ENCODE measurements at places on chromosomes 5 and 9.

- DNase-seq: no peak
Observed at GRCh38 chr5:67453111-67453905, 256.7 kb upstream of the CD180 start.

DNA sequence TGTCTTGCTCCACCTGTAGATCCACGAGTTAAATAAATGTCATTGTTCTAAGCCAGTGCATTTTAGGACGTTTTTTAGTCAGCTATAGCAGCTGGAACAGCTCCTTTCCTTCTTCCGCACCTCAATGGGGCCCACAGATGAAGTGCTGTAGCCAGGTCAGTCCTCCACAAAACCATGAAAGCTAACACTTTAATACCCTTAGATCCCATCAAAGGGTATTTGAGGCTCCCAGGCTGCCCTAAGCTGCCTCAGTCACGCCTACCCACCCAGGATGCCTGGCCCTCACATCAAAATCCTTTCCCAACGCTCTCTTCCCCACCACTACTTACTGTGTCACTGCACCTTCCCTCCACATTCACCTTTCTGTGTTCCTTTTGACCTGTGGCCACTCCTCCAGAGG lies 44.1 kb upstream of the ACO1 start:
- DNase-seq: no peak

DNA sequence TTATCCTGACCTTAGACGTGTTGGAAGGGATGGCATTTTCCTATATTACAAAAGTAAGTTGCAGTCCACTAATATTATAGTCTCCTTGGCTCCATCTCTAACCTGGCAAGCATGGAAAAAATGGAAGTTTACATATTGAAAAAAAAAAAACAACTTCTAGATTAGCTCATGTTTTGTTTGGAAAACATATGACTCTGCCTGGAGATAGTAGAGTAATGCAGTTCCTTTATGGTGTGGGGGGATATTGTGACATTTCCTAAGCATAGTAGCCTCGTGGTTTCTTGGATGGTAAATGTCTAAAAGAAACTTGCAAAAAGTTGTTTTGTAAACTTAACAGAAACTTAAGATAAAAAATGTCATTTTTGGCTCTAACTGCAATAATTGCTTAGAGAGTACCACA lies 244.4 kb upstream of the FBXL7 start:
- DNase-seq: no peak

GRCh38 chr9:37425298-37425752 lies 2.8 kb downstream of the GRHPR start:
- no peak for DNase-seq

DNA sequence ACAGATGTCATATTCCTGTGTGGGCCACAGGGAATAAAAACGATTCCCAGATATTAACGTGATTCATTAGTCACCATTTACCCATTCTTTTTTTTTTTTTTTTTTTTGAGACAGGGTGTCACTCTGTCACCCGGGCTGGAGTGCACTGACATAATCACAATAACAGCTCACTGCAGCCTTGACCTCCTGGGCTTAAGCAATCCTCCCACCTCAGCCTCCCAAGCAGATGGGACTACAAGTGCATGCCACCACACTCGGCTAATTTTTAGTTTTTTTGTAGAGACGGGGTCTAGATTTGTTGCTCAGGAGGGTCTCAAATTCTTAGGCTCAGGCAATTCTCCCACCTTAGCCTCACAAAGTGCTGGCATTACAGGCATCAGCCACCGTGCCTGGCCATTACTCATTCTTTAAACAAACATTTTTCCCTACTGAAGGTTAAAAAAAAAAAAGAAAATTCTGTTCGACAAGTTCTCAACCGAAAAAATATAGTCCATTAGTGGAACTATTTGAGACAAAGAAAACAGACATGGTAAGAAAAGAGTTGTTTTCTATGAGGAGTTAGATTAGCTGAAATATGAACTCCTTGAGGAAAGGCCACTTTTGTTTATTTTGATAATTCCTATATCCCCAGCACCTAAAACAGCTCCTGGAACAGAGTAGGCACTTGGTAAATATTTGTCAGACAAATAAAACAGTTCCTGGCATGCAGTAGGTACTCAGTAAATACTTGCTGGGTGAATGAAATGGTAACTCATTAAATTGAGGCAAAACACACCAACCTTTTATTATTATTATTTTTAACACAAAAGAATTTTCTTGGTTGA lies 32.1 kb upstream of the PDCL start:
- no peak for DNase-seq

DNA sequence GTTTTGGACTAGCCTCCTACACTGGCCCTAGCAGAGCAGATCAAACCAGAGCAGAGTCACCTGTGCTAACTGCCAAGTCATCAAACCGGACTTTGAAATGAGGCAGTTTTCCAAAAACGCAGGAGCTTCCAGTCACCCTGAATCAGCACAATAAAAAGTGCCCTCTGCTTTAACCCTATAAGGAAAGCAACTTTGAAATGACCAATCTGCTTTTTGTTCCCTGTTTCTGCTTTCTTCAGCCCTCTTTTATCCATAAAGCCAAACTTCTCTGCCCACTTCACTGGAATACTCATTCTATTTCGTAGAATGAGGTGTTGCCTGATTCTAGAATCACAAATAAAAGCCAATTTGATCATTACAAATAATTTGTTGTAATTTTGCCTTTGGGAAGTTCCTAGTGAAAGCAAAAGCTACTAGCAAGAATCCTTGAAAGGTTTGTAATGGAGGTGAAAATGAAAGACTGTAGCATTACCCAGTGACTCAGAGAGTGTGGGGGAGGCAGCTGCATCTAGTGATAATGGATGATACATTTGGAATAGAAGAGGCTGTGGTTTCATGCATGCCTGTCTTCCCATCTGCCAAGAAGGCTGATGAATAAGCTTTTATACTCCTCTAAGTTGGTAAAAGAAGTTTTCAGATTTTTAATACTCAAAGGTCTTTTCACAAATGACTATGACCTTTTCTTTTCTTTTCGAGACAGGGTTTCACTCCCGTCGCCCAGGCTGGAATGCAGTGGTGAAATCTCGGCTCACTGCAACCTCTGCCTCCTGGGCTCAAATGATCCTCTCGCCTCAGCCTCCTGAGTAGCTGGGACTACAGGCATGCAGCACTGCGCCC lies 14.9 kb downstream of the SPAAR start:
- no peak for DNase-seq

DNA sequence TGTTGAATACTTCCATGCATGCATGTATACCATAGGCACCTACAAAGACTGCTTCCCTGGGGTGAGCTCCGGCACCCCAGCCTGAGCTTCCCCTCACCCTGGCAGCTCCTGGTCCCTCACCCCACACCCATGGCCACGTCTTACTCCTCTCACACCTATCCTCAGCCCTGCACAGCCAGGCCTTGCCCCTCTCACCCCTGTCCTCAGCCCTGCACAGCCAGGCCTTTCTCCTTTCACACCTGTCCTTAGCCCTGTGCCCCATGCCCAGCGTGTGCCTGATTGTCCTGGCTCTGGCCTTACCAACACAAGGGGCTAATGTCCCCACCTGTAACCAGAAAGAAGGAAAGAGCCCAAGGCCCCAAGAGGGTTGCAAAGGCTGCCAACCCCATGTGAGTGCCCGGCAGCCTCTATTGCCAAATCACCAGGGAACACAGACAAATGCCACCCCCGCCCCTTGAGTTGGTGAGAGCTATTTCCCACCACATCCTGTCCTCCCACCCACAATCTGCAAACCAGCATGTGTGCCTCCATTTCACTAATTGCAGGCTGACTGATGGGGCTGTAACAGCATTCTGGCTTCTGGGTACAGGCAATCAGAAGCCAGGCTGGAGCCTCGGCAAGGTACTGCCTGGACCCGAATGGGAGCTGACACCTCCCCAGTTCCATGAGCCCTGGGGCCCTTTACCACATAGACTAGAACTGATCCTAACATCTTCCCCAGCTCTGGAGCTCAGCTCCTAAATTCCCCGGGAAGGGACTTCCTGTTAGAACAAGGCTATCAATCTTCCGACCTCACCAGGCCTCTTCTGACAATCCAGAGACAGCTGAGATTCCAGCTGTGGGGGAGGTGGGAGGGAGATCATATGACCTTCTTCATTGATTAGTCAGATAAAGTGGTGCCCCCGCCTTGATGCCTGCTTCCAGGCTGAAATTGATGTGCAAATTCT lies 78.2 kb downstream of the FAM114A2 start:
- no peak for DNase-seq

DNA sequence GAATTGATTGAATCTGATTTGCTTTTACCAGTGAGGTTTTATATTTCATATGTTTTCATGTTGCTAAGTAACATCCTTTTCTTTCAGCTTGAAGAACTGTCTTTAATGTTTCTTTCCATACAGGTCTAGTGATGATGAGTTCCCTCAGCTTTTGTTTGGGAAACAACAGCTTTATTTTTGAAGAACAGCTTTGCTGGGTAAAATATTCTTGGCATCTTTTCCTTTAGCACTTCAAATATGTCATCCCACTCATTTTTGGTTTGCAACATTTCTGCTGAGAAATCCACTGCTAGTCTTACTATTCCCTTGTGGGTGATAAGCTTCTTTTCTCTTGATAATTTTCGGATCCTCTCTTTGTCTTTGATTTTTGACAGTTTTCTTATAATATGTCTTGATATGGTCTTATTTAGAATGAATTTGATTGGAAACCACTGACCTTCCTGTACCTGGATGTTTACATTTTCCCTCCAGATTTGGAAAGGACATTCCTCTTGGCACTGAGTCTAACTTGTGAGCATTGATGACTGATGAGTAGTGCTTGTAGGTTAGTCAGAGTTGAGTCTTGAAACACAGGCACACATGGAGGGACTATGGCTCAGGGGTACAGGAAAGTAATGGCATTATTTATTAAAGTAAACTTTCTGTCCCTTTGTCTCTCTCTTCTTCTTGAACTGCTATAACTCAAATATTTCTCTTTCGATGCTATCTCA lies 220.3 kb downstream of the SPATA31D1 start:
- no peak for DNase-seq

Measured in NCI-H526 treated with DMSO at 0.1 percent for 48 hours (cell line).